ENCODE measurements at places on chromosomes 2 and 18.
A peak's percentile ranks its signal among the peaks of the same experiment; 100 is the strongest.

GRCh38 chr2:42974721-42975717, 182.6 kb upstream of the HAAO start:
- DNase-seq, result peak; percentile 62

GRCh38 chr18:63040788-63041410, 278.7 kb downstream of the BCL2 start:
- no peak for DNase-seq

DNA sequence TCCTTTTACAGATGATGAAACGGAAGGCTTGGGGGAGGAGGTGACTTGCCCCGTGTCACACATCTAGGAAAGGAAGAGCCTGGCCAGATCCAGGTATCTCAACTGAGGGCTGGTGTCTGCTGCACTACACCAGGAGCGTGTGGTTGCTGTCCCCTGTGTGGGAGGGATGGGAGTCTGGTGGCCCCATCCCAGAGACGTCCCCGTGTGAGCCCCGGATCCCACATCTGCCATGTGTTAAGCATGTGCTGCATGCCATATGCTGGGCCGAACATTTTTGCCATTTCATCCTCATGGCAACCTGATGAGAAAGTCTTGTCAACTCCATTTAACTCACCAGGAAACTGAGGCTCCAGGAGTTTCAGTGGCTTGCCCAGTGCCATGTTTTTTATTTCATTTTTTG, 4.2 kb downstream of the GAREM2 start:
- no peak for DNase-seq

DNA sequence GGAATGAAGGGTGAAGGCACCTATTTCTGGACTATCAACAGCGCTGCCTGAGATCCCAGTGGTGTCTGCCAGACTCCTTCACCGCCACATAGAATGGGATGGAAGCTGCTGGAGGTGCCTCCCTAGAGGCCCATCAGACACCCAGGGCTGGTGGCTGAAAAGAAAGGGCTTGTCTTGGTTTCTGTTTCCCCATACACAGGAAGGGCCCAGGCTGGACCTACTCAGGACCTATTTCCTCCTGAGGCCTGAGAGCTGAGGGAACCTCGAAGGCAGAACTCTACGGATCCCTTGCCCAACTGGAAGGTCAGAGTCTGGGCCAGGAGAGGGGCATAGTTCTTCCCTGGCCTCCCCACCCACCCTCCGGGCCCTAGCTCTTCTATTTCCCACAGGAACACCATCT, 2.9 kb upstream of the CLEC4F start:
- no peak for DNase-seq

DNA sequence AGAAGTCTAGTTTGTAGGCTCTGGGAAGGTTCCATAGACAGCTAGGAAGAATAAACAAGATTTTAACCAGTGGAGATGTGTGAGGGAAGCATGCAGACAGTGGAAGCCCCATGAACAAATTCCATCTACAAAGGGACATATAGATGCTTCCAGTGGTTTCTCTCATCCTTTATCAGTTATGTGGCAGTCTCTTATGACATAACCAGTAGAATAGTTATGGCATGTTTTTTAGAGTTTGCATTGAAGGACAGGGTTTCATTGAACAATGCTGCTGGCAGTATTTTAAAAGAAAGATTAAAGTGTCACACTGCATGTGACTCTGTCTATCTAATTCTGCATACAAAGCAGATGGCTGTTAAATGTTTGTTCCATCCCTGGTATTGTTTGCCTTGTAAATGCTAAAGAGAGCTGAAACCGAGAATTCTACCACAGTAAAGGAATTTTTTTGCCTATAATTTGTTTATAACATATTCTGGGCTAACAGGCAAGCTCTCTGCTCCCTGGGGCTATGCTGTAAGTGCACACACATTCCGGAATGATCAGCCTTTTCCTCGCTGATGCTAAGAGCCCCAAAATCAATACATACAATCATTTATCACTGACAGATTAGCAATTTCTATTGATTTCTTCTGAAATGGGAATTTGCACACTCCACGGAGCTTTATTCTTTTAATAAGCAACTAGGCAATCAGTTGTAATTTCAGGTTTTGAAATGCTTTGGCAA, 76.8 kb upstream of the PELI1 start:
- no peak for DNase-seq

GRCh38 chr2:47250586-47251403, 95.7 kb upstream of the STPG4 start:
- DNase-seq, result no peak

DNA sequence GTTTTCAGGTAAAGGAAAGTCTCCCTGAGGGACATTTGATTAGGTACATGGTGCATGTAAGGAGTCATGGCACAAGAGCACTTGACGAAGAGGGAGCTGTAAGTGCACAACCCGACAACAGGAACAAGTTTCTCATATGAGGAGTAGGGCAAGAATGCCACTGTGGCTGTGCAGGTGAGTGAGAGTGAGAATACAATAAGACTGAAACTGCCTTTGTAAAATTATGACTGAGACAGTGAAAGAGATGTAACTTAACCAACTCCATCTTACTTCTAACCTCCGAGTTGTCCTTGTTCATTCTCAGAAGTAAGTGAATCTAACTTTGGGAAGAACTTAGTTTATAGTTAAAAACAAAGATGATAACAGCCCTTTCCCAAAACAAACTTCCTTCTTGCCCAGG, 1025.8 kb upstream of the CNTNAP5 start:
- DNase-seq, result no peak

- DNase-seq, result no peak
Measured at GRCh38 chr2:157805519-157805918, 70.6 kb downstream of the ACVR1 start.

DNA sequence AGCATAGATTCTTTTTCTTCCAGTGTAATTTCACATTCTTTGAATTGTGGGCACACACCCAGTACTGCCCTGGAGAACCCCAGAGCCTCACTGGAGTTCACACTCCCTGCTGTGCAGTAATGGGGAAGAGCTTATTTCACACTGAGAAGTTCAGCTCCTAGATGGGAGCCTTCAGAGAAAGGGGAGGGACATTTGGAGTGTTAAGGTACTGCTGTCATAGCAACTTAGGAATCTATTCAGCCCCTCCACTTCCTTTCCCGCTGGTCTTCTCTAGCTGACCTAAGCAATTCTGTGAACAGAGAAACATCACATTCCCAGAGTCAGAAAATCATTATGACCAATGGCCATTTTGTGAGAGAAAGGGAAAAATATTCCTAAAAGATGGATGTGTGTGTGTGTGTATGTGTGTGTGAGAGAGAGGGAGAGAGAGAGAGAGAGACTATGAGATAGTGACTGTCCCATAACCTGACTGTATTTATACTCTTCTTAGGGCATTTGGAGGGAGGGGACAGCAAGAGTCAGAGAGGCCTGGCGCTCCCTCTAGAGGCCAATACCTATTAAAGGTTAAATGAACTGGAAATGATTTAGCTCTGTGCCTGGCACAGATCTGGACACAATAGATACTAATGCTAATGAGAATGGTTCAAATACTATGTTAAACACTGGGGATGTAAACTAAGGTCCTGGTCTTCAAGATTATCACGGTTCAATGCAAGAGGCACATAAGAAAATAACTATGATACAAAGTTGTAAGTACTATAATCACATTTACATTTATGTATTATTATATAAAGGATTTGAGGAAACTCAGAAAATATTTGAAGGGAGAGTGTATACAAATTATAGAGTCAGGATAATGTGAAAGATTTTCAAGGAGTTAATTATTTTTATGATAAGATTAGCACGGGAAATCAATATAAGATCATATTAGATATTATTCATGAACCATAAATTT, 41.5 kb upstream of the RPE start:
- DNase-seq, result no peak

GRCh38 chr2:175929850-175930249, 72.2 kb downstream of the LNPK start:
- DNase-seq, result no peak

DNA sequence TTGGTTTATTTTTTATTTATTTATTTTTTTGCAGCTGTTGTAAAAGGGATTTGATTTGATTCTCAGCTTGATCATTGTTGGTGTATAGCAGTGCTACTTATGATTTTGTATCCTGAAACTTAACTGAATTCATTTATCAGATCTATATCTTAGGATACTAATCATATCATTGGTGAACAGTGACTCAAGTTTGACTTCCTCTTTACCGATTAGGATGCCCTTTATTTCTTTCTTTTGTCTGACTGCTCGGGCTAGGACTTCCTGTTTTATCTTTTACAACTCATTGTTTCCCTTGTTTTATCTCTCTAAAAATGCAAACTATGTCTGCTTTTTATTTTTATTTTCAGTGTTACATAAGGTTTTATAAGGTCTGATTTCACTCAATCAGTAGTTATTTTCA, 23.6 kb downstream of the SP100 start:
- no peak for DNase-seq

- DNase-seq, result no peak
Measured at GRCh38 chr18:11574545-11574944, 34.9 kb upstream of the SLC35G4 start.
